ENCODE measurements at places on chromosomes 3 and 15.

DNA sequence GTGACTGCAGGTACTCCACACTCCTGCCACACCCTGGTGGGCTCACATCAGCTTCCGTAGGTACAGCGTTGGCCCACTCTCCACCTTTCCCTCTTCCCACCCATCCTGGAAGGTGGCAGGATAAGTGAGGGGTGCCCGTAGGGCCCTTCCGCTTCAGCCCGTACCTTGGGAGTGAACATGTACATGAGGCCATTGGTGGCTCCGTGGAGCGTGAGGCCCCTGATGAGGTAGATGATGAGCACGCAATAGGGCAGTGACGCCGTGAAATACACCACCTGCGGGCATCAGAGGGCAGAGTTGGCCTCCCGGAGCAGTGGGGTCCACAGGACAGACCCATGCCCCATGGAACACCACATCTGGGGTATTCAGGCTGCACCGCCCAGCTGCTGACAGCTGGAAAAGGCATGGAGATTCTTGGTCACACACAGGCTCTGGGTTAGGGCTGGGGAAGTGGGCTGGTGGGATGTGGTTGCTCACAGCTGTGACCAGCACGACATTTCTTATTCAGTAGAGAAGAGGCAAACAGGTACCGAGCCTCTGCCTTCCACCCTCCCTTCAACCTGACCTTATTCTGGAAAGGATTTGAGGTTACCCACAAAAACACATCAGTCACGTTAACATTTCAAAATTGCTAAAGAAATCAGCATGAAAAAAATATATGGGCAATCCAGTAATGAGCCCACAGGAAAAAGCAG lies 23.8 kb downstream of the SLC6A20 start:
- no peak for DNase-seq

- DNase-seq = no peak
Measured at GRCh38 chr15:77099741-77100463, 29.0 kb upstream of the TSPAN3 start.

GRCh38 chr3:10344147-10344943 lies 23.4 kb upstream of the SEC13 start:
- DNase-seq = no peak

- DNase-seq = no peak
Measured at GRCh38 chr15:53130943-53131342, 340.8 kb upstream of the ONECUT1 start.

DNA sequence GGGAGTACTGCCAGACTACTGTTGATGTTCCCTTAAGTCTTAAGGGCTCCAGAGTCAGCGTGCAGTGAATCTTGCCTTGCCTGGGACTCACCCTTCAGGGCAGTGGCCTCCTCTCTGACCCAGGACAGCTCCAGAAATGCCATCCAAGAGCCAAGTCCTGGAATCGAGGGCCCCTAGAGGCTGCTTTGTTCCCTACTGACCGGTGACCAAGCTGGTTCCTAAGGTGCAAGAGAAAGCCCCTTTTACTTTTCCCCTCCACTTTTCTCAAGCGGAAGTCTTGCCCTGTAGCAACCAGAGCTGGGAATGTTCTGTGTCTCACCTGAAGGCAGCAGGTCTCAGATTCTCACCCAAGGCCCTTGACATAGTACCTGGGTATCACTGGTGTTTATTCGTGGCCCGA lies 238.0 kb downstream of the DOCK3 start:
- DNase-seq = no peak

DNA sequence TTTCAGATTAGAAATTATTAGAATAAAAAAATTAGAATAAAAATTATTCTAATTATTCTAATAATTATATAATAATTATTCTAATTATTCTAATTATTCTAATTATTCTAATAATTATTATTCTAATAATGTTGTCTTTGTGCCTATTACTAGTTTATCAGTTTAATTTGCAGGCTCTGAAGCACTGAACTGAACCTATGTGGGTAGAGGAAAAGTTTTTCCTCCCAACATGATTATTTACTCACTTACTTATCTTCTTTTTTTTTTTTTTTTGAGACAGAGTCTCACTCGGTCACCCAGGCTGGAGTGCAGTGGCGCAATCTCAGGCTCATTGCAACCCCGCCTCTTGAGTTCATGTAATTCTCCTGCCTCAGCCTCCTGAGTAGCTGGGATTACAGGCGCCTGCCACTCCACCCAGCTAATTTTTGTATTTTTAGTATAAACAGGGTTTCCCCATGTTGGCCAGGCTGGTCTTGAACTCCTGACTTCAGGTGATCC lies 39.7 kb upstream of the C15orf39 start:
- DNase-seq = no peak

DNA sequence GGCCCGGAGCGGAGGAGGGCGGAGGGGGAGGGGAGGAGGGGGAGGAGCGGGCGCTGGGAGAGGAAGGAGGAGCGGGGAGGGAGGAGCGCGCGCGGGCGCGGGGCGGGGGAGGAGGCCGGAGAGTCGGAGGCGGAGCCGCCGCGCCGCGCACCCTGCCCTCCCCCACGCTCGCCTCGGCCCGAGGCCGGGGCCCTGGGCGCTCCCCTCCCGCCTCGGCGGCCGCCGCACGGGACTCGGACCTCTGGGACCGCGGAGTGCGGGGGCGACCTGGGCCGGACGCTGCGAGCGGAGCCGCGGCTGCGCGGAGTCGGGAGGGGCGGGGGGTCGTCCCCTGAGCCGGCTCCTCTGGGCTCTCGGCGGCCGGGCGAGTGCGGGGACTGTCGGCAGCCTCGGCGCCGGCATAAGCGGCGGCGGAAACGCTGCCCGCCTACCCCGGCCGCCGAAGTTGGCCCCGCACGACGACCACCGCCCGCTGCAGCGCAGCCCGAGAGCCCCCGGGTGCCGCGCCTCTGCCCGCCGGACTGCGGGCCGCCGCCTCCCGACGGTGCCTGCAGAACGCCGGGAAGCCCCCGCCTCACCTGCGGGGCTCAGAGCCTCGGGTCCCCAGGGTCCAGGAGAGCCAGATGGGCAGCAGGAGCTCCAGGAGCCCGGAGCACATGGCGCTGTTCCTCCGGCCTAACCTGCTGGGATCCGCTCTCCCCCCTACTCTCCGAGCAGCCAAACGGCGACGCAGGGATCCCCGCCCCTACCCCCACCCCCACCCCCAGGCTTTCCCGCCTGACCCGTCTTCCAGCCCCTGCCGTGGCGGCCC lies 406 bp upstream of the GABRB3 start:
- DNase-seq = no peak

- DNase-seq = no peak
Measured at GRCh38 chr15:93024716-93025624, 64.0 kb downstream of the RGMA start.

DNA sequence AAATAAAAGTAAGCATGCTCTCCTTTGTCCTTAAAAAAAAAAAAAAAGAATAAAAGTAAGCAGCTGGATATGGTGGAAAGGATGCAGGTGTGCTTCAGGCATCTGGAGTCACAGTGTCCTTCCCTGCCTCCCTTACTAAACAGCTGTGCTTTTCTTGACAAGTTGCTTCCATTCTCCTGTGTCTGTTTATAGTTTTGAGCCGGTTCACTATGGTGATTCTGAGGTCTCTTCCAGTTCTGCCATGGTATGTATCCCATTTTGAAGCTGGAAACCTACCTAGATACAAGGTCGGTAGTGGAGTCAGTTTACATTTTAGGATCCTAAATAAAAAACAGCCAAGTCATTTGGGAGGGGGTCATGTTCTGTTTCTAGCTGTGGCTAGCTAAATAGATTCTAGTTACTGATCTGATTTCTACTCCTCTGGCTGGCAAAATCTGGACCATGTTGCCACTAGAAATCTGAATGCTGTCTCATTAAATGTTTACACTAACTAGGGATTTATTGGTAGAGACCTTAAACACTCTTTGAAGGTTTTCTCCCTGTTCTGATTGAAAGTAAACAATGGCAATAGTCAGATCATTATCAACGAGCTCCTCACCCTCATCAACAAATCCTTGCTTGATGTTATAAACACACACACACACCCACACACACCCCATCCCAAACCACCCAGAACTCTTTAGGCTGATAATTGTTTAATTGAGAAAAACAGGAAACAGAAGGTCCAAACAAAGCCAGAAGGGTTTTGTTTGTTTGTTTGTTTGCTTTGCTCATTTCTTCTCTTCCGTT lies 7.9 kb downstream of the TNFSF10 start:
- no peak for DNase-seq

DNA sequence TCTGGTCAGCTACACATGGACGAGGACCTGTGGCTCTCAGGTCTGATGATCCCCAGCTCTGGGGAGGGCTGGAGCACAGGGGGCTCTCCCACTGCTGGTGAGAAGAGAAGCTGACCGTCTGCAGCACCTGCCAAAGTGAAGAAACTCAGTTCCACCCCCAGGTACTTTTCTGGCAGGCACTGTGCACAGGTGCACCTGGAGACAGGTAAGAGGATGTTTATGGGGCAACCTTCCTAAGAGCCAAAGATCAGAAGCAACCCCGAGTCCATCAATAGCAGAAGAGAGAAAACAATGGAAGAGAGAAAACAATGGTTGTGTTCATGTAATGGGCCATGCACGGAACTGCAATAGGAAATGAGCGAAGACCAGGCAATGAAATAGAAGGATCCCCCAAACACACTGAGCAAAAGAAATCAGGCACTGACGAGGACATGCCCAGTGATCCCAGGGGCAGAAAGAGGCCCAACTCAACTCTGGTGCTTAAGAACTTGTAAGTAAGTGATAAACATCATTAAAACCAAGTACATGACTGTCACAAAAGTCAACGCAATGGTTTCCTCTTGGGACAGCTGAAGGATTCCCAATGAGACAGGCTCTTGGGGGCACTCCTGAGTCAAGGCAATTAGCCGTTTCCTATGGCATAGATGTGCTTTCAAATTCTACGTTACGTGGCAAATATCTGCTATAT lies 95.0 kb upstream of the ALDH1A3 start:
- no peak for DNase-seq

- DNase-seq = no peak
Measured at GRCh38 chr3:295166-295565, 98.6 kb downstream of the CHL1 start.

- DNase-seq = peak; percentile 13
Measured at GRCh38 chr3:58874248-58874741, 175.5 kb downstream of the CFAP20DC start.

DNA sequence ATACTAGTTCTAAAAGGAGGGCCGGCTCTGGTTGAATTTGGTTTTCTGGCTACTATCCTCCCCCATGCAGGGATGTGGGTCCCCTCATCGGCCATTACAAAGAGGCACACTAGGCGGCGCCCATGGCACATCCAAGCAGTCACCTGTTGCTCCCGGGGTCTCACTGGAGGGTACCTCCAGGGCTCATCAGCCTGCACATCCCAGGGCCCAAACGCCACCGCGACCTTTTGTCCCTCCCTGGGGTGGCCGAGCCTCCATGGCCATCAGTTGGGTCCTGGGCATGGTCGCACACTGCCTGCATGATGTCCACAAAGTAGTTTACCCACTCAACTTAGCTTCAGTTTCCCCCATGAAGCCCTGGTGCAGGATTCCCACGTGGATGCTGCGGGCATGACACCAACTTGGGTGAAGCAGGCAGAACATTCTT lies 28.3 kb downstream of the IDH3A start:
- peak; percentile 18 for DNase-seq

DNA sequence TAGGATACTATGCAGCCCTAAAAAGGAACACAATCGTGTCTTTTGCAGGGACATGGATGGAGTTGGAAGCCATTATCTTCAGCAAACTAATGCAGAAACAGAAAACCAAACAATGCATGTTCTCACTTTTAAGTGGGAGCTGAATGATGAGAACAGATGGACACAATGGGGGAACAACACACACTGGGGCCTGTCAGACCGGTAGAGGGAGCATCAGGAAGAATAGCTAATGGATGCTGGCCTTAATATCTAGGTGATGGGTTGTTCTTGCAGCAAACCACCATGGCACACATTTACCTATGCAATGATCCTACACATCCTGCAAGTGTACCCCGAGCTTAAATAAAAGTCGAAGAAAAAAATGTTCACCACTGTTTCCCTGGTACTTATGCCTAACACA lies 17.5 kb downstream of the SENP7 start:
- DNase-seq = peak; percentile 9

DNA sequence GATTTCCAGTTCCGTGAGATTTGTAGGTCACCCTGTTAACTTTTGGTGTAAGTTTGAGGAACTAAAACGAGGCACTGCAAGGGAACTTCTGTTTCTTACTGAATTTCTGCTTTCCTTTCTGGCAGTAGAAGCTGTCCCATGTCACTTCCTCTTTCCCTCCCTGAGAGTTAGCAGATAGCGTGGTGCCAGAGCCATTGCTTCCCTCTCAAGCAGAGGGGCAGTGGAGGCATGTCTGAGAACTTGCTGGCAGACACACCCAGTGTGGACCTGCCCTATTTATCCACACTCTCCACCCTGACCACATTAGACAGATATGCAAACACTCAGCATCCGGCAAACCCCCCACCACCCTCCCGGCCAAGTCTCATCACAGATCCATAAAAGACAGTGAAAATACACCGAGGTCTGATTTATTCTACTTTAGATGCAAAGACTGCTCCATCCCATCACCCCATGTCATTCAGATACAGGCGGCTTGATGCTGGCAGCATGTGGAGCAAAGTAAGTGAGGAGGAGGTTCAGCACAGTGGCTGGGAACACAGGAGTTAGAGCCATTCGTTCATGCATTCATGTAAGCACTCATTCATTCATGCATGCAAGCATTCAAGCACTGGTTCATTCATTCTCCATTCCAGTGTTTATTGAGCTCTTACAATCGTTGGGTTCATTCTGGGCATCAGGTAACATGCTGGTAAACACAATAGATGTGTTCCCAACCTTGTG lies 324.7 kb downstream of the SHQ1 start:
- DNase-seq = no peak

GRCh38 chr3:112773864-112774263 lies 72.8 kb downstream of the CD200R1L start:
- DNase-seq = no peak

- no peak for DNase-seq
Measured at GRCh38 chr15:75786575-75786947, 56.7 kb upstream of the UBE2Q2 start.

GRCh38 chr15:30670056-30670455 lies 44.1 kb downstream of the ARHGAP11B start:
- peak; percentile 9 for DNase-seq

All from LHCN-M2 (cell line).